ENCODE measurements at places on chromosomes 6 and 20. TPM values are rescaled to one million over a fixed set of nuclear protein-coding genes. Genes with fewer than 3 reads are reported as not detected.

GJA10 gene
- not detected for total RNA-seq

- DNase-seq, result no peak
Observed at GRCh38 chr6:53282234-53282633, 66.5 kb downstream of the ELOVL5 start.

RBBP8NL gene
- total RNA-seq, result 11.4 TPM

DNA sequence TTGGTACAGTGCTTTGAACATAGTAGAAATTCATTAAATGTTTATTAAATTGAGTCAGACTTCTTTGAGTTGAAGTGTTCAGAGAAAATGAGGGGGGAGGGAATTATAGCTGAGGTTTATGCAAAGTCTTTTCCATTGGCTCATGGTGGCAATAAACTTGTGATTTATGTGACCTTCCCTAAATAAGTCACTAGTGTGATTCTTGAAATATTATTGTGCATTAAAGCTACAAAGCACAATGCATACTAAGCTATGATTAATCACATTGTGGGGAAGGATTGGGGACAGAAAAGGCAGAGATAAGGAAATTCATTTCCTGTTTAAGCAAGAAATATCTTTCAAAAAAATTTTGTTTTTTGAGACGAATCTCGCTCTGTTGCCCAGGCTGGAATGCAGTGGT lies 877.5 kb downstream of the TFAP2A start:
- no peak for DNase-seq

DNA sequence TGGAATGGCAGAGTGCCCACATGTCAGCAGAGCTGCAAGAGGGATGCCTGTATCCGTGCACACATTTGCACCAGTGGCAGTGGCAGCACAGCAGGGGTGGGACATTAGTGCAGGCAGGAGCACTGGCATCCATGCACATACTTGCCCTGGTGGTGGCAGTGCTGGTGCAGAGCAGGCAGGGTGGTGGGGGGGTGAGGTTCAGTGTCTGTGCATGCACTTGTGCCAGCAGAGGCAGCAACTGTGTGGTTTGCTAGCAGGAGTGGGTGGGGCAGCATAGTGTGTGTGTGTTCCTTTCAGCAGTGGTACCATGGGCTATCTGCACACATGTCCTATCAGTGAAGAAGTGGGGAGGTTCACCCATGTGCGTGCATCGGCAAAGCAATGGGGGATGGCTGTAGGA lies 151.6 kb downstream of the EPM2A start:
- no peak for DNase-seq

PSORS1C2 gene
- total RNA-seq, result not detected

MRAP2 gene
- 5.3 TPM for total RNA-seq

GRCh38 chr6:77019081-77019480 lies 444.2 kb downstream of the HTR1B start:
- DNase-seq, result no peak

DNA sequence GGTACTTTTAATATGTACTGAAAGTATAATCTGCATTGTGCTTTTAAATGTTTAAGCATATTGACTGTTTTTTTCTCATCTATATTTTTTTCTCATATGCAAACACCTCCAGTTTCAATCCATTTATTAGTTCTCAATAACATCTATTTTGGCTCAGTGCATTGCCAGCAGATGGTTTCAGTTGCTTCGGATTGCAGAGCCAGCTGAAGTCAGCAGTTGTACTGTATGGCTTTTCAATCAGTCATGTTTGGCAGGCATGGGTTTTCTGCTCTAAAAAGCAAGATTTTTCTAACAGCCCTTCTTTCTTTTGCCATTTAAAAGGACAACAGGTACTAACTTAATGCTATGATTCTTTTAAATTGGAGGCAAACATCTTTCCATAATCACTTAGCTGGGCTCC lies 121.2 kb downstream of the CD109 start:
- no peak for DNase-seq

- DNase-seq, result peak; percentile 43
Observed at GRCh38 chr6:3013486-3013885, 13.8 kb downstream of the NQO2 start.

DNA sequence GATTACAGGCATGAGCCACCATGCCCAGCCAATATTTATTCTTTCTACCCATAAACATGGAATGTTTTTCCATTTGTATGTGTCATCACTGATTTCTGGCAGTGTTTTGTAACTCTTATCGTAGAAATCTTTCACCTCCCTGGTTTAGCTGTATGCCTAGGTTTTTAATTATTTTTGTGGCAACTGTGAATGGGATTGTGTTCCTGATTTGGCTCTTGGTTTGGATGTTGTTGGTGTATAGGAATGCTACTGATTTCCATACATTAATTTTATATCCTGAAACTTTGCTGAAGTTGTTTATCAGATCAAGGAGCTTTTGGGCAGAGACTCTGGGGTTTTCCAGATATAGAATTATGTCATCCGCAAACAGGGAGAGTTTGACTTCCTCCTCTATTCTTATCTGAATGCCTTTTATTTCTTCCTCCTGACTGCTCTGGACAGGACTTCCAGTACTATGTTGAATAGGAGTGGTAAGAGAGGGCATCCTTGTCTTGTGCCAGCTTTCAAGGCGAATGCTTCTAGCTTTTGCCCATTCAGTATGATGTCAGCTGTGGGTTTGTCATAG lies 198.6 kb downstream of the ZDHHC14 start:
- no peak for DNase-seq

- no peak for DNase-seq
Observed at GRCh38 chr6:106147476-106147875, 61.3 kb downstream of the PRDM1 start.

GRCh38 chr6:8017705-8018104 lies 46.5 kb downstream of the BLOC1S5 start:
- no peak for DNase-seq

HDGFL1 gene
- total RNA-seq, result not detected

COL9A1 gene
- total RNA-seq, result 0.47 TPM

DNA sequence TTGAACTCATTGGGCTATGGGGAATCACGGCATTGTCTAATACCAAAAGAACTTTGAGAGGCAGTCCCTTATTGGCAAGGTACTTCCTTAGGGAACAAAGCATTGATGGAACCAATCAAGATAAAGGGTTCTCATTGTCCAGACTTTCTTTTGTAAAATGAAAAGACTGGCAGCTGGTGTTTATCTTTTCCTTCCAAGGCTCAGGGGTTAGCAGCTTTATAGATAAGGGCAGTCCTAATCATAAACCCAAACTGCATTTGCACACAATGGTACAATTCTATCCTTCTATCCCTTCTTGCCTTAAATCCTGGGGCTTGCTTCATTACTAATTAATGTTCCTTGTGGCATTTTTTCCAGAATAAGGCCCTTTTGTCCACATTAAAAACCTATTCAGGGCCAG lies 28.6 kb downstream of the CDK19 start:
- DNase-seq, result no peak

CST4 gene
- not detected for total RNA-seq

DNA sequence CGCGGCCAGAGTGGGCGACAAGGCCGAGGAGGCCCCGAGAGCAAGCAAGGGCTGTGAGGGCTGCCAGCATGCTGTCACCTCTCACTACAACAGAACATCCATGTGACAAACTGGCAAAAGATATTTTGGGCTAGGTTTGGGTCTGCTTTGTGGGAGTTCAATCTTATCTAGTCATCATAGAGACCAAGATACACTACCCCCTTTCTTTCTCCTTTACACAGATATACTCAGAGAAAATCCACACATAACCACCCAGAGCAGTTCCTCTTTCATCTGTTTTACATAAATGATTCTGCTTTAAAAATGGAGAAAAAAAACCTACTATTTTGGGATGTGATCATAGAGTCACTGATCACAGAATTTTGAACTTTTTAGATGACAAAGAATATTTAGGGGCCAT lies 16.8 kb downstream of the SOX4 start:
- no peak for DNase-seq

- DNase-seq, result no peak
Observed at GRCh38 chr20:58573986-58574385, 58.8 kb upstream of the APCDD1L start.

DNA sequence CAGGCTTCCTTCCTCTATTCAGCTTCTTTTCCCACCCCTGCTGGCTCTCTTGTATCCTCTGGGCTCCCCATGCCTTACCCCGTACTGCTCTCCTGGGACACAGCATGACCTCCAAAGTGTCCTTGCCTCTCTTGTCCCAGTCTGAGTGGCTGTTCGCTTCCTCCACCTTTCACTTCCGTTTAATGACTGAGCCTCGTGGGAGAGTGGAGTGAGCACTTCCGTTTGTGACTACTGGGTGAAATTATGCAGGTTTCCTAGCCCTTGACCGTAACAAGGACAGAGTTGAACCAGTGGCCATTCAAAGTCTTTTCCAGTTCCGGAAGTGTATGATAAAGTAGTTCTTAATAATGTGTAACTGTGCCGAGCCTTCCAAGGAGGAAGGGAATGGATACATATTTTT lies 109.2 kb downstream of the ARID1B start:
- no peak for DNase-seq

DNA sequence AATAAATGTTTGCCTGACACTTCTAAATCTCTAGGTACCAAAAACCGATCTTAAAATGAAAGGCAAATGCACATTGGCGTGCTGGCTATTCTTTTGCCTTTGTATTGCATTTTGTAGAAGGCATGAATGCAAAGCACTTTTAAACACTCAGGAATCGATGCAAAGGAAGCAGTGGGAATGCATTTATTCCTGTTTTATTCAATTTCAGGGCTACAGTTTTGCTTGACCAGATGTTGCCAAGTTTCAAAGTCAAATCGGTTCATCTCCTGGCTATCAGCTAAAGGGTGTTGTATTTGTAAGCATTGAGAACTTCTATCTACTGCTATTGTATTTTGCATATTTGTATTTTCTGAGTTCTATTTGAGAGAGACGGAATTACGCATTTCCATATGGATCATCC lies 659.8 kb upstream of the SLC35B3 start:
- no peak for DNase-seq

- no peak for DNase-seq
Observed at GRCh38 chr6:16136621-16137450, 8.0 kb downstream of the MYLIP start.

GRCh38 chr20:13442986-13443385 lies 195.7 kb downstream of the TASP1 start:
- no peak for DNase-seq

AK9 gene
- 12.9 TPM for total RNA-seq

GRCh38 chr20:63782051-63782471 lies 42.5 kb downstream of the SLC2A4RG start:
- no peak for DNase-seq

GRCh38 chr20:62908971-62909791 lies 17.1 kb downstream of the DIDO1 start:
- DNase-seq, result no peak

TNXB gene
- 121 TPM for total RNA-seq

SSTR4 gene
- total RNA-seq, result not detected

OR11A1 gene
- not detected for total RNA-seq

ARFGEF3 gene
- total RNA-seq, result 40.1 TPM

DZANK1 gene
- 7.1 TPM for total RNA-seq

SLC17A2 gene
- total RNA-seq, result not detected

- DNase-seq, result peak; percentile 20
Observed at GRCh38 chr20:23011008-23011721, 23.9 kb upstream of the SSTR4 start.

DNA sequence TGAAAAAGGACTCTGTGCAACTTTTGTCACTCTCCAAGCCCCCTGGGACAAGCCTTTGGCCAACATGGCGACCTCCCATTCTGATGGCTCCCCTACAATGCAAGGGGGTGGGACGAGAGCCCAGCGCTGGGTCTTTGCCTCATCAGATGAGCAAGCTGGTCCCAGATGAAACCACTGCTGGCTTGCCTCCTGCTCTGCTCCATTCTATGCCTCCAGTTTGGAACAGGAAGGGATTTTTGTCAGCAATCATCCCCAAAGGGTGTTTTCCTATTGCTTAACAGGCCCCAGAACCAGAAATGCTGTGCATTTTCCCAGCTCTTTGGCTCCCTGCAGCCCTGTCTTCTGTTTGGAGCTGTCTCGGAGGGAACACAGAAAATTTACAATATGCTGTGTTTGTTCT lies 412.7 kb downstream of the MAFB start:
- no peak for DNase-seq

- DNase-seq, result no peak
Observed at GRCh38 chr20:3162080-3162611, 2.5 kb upstream of the FASTKD5 start.

DNA sequence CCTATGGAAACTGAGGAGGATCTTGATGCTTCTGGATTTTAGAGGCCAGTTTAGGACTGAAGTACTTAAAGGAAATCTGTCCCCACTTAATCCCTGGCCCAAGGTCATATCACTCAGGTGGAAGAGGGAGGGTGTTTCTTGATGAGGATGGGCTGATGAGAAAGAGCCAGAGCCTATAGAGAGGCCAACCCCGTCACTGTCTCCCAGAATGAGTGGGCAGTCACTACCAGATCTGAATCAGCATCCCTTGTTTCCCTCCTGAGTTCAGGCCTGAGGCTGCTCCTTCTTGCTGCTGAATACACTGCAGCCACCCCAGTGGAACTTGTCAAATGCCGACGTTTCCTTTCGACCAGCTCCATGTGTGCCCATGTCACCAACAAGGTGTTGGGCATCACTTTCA lies 14.8 kb downstream of the ARMC12 start:
- no peak for DNase-seq

DNA sequence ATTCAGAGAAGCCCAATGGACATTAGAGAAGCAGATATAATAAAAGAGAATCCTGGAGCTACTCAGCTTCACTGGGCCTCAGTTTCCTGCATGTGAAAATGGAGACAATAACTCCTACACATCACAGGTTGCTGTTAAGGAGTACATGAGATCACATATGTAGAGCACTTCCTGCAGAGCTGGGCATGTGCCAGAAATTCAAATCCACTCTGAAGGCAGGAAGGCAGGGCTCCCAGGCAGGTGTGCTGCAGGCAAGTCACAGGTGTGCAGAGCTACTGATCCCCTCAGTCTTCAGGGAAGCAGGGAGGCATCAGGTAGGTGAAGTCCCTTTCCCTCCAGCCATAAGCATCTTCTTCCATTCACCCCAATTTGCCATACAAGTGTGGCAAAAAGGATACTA lies 48.0 kb downstream of the DST start:
- DNase-seq, result no peak

GRCh38 chr6:41964201-41964887 lies 22.7 kb upstream of the CCND3 start:
- DNase-seq, result no peak

DNA sequence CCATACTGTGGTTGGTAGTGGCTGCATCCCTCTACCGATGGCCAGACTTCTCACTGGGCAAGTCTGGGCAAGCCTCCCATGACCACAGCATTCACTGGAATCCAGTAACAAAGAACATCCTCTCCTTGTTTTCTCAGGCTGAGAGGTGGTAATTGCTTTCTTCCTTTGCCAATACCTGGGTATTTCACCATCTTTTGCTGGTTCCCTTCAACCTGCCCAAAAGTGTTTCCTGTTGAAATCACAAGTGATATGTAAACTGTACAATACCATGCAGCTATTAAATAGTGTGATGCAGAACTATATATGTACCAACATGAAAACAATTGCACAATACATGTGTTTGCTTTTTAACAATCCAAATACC lies at the start of gene PTCHD4:
Gene PTCHD4, minus strand, starts transcription at position 55 of the 364 bp plus-strand sequence. CDS start 42,240 bp downstream, outside the sequence.
- no peak for DNase-seq

- no peak for DNase-seq
Observed at GRCh38 chr6:97775012-97775411, 492.0 kb upstream of the MMS22L start.

- no peak for DNase-seq
Observed at GRCh38 chr6:2078888-2079287, 166.5 kb downstream of the GMDS start.

TRIM27 gene
- total RNA-seq, result 85.2 TPM

- peak; percentile 65 for DNase-seq
Observed at GRCh38 chr20:50464026-50464724, 46.0 kb upstream of the PTPN1 start.

TRIM31 gene
- 0.78 TPM for total RNA-seq
